T-helper 1 cell (primary cell): ENCODE measurements at places on chromosomes 13 and 19.

DNA sequence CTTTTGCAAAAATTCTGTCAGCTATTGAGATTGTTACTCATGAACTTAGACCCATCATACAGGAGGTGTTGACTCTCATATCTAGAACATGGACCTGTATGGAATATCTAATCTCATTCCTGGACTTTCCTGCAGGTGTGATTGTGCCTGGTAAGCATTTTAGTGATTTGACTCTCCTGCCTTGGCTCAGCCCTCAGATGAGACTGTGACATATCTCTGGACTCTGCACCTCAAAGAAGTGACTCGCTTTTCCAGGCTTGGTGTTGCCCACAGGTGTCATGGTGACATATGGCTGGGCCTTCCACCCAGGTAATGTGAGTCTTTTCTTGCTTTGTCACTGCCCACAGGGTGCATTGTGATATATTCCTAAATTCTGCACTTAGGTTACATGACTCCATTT lies 17.8 kb upstream of the ZNF726 start:
- no peak for DNase-seq

- DNase-seq: no peak
These were observed 160.4 kb upstream of the GPC6 start for GRCh38 chr13:93066187-93066586.

DNA sequence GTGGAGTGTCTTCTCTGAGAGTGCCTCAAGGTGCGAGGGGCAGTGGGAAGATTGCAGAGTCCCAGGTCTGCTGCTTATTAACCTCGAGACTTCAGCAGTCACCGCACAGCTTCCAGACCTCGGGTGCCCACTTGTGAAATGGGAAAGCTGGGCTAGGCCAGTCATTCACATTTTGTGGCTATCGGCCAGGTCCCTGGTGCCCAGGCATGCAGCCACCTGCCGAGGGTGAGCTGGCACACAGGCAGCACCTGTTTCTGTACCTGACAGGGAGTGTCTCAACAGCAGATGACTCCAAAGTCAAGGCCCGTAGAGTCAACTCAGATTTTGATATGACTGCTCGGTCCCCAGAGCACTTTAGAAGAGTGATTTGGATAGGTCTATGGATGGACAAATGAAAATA lies 21.9 kb downstream of the UQCRFS1 start:
- no peak for DNase-seq

GRCh38 chr19:662207-662961 lies 630 bp downstream of the RNF126 start:
- DNase-seq: peak; percentile 70

DNA sequence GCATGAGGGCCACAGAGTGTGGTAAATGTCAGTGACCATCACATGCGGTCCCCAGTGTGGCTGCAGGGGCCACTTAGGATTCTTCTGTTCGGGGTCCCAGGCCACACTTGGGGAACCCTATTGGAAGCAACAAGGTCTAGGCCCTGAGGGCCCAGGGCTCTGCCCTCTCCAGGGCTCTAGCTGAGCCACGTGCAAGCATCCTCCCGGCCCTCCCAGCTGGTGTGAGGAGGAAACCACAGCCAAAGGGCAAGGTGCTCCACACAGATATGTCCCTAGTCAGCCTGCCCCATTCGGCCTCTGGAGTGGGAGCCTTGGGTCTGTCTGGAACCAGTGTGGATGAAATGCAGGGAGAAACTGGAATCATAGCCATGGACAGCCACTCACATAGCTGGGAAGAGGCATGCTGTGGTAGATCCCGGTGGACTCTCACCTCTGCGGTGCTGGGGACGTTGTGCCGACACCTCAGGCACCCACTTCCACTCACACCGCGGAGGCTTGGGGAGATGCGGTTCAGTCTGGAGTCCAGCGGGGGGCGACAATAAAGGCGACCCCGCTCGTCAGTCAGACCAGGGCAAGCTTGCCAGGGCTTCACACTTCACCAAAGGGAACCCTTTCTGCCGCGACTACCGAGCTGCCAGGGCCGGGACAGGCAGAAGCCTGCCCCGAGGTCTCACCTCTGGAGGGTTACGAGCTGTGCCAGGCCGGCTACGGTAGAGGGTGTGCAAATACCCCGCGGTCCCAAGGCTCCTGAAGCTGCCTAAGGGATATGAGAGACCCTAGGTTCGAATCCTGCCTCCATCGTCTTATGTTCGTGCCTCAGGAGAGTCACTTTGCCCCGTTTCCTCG lies 4.3 kb upstream of the ZNF497 start:
- no peak for DNase-seq

GRCh38 chr19:40231544-40232424 lies 5.3 kb upstream of the CCNP start:
- no peak for DNase-seq

- DNase-seq: no peak
These were observed 819.9 kb downstream of the OLFM4 start for GRCh38 chr13:53848366-53848961.

GRCh38 chr19:55642153-55643002 lies 1.1 kb upstream of the ZNF581 start:
- no peak for DNase-seq

DNA sequence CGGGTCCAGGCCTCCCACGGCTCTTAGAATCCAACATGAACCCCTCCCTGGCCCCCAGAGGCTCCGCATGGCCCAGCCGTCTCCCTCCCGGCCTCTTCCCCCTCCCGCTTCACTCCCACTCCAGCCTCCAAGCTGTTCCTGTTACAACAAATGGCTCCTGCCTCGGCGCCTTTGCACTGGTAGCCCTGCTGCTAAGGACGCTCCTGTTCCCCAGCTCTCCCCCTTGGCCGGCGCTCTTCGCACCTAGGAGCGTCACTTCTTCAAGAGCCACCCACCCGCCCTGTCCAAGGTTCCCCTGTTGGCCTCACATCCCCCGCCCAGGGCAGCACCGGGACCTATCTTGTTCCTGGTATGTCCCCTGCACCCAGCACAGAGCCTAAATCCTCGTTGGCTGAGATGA lies 9.4 kb downstream of the CCDC124 start:
- no peak for DNase-seq
